Mammary epithelial cell (primary cell): ENCODE measurements at places on chromosomes 2 and 18.

DNA sequence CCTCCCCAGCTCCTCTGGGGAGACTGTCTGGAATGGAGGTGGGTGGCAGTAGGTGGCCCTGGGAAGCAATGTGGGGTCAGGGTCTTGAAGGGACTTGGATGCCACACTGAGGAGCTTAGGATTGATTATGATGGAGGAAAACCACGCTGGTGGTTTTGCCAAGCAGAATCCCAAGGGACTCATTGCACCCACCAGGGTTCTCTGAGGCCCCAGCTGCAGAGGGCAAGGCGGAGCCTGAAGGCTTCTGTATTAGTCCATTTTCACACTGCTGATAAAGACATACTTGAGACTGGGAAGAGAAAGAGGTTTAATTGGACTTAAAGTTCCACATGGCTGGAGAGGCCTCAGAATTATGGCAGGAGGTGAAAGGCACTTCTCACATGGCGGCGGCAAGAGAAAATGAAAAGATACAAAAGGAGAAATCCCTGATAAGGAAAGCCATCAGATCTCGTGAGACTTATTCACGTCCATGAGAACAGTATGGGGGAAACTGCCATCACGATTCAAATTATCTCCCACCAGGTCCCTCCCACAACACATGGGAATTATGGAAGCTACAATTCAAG is 87.2 kb upstream of the YWHAQ start:
- no peak for DNase-seq

GRCh38 chr2:74233648-74234047 is 35.2 kb downstream of the MTHFD2 start:
- DNase-seq: no peak

GRCh38 chr2:8858910-8859309 is 21.5 kb upstream of the KIDINS220 start:
- DNase-seq: no peak

GRCh38 chr2:31578316-31578715 is 2.4 kb downstream of the SRD5A2 start:
- no peak for DNase-seq

- no peak for DNase-seq
These were observed 138.5 kb upstream of the SLC35G4 start for GRCh38 chr18:11470941-11471340.

DNA sequence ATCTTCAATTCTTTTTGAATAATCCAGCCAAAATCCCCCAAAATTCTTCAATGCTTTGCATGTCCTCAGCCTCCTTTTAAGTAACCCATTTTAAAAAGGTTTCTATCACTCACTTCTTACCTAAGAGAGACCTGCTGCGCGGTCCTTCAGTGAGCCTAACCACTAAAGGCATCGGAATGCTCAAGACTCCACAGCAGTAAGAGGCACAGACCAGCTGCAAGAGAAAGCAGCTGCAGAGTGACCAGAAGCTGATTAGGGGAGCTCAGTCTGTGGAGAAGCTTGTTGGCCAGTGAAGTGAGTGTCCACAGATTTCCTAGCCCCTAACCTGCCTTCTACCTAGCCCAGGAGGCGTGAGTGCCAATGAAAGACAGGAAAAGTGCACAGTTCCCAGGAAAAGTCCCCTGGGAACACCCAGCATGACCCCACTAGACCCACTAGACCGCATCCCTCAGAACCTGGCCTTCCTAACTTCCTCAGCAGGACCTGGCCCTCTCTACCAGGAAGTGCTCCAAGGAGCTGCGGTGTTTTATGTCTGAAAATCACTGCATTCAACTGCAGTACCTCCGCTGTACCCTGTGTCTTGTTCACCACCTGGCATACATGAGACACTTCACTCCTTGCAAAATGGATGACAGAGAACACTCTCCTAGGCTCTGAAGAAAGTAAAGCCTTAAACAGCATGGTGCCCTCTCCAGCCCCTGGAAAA is 10.1 kb downstream of the MBOAT2 start:
- no peak for DNase-seq

DNA sequence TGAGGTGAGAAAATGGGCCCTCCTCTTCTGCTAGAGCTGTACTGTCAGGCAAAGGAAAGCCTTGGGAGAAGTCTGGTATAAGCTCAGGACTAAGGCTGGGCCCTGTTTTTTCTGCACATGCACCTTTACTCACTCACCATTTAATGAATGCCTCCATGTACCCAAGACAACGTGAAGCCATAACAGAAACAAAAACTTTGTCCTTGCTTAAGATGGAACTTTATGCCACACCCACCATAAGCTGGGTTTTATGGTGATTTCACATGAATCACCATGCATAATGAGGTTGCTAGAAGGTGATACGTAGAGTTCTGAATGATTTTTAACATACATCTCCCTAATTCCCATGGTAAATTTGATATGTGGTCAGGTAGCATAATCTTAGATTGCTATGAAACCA is 63.7 kb upstream of the CYP26B1 start:
- peak; percentile 69 for DNase-seq

GRCh38 chr2:132671151-132671835 is 1.3 kb upstream of the LYPD1 start:
- peak; percentile 80 for DNase-seq

GRCh38 chr18:21820033-21820810 is 79.6 kb downstream of the MIB1 start:
- DNase-seq: peak; percentile 4

GRCh38 chr2:6168485-6168884 is 476.3 kb downstream of the SOX11 start:
- no peak for DNase-seq

GRCh38 chr2:1708476-1709334 is 35.6 kb downstream of the PXDN start:
- DNase-seq: peak; percentile 72

DNA sequence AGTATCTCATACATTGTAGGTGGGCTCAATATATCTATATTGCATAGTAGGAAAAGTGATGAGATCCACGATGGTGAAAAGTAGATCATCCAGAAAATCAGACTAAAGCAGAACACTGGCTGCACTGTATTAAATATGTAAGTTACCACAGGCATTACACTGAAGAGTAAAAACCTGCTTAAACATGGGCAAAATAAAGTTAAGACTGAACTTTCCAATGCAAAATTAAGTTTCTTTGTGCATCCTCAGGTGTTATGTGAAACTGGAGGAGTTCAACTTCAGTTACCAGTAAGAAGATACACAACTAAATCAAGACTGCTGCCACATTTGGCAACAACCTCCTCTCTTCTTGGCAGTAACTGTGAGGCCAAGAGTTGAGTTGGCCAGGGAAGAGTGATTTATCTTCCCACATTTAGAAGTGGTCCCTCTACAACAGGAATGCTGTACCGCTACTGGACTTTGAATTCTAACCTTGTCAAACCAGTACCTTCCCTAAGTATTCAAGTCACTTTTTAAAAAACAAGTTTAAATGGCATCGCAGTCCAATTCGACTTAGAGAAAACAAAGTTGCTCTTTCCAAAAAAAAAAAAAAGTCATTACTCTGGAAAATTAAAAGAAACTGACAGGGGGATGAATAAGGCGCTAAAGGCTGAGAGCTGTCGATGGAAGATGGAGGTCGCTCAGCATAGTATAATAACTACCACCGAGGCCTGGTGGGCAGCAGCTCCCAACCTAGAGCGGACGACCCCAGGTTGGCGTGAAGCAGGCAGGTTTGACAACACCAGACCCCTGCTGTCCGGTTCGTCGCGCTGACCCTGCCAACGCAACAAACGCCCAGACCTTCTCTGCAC is 1.1 kb downstream of the MAP4K3 start:
- peak; percentile 39 for DNase-seq

DNA sequence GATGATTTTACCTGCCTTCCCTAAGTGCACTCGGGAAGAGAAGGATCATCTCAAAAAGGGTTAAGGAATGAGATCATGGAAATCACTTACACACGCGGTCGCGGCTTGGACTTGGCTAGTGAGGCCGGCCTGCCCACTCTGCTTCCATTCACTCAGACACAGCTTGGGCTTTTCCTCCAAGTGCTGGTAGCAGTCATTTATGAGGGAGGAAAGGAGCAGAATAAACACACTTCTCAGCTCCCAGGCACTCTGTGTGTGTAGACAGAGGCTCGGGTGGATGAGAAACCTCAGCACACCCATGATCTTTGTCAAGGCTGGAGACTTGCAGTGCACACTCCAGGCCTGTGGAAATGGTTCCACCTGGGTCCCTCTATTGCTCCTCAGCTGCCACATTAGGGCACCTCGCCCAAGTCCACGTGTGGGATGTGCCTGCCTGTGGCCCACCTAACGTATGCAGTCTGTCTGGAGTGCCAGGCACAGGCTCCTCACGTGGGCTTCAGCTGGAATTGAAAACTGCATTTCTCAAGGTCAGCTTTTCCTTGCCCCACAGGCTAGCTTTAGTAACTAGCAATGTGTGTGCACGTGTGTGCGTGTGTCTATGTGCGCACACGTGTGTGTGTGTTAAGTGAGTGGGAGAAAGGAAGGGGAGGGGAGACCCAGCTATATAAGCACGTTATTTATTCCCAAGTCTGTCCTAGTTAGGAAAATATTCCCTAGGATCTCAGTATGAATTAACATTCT is 288.4 kb downstream of the SOX11 start:
- DNase-seq: no peak

DNA sequence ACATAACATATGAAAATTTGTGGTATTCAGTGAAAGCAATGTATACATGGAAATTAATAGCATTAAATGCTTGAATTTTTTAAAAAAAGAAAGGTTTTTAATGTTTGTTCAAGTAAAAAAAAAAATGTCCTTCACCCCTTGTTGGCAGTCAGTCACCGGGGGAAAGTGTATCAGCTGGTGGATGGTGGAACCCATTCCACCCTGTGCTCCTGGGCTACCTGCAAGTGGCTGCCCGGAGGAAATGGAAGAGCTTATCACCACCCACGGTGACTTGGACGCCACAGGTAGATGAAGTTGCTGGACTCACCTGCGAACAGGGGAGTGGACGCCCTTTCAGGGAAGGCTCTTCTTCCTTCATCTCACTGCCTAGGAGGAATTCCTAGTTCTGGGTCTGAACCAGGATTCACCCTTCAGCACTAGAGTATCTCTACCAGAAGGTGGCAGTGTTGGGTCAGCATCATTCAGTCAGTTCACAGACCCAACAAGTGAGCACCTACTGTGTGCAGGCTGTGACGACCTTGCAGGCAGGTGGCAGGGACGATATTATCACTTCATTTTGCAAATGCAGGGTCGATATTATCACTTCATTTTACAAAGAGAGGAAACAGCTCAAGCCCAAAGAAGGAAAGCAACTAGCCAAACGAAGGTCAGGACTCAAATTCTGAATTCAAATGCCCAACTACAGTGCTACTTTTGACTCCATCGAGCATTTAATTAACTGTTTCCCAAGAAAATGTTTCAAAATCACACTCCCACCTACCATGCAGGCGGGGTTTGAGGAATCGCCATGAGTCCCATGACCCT is 35.8 kb downstream of the CIB4 start:
- peak; percentile 35 for DNase-seq

DNA sequence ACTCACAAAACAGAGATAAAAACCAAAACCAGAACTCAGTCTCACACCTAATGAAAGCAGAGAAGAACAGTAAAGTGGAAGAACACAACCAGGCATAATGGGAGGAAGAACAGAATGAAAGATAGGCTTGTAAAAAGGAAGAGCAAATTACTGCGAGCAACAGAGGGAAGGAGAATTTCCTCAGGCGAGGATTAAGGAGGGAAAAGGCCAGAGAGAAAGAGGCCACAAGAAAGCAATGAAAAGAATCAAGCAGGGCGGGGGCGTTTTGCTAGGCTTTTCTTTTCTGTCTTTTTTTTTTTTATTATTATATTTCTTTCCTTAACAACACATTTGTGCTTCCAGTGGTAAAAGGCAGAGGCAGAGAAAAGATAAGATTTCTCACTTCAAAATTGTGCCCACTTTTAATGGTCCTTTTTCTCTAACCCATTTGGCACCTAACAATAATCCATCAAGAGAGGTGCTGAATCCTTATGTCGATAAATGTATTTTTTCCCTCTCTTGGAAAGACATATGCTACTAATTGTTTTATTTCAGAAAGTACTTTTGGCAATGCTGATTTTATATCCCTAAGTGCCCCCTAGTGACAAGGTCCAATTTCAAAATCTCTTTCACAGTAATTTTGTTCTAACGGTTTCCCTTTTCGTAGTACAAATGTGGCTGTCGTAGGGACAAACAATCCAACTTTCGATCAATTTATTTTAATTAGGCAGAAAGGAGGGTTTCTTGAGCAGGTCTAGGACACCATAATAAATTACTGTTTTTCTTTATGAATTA is 138.7 kb upstream of the AQP4 start:
- DNase-seq: no peak

GRCh38 chr2:232286001-232286868 is 92.3 kb upstream of the ALPP start:
- peak; percentile 78 for DNase-seq

GRCh38 chr18:1746131-1746530 is 825.2 kb downstream of the METTL4 start:
- no peak for DNase-seq

GRCh38 chr2:232388324-232388891 is 9.9 kb downstream of the ALPP start:
- DNase-seq: no peak

DNA sequence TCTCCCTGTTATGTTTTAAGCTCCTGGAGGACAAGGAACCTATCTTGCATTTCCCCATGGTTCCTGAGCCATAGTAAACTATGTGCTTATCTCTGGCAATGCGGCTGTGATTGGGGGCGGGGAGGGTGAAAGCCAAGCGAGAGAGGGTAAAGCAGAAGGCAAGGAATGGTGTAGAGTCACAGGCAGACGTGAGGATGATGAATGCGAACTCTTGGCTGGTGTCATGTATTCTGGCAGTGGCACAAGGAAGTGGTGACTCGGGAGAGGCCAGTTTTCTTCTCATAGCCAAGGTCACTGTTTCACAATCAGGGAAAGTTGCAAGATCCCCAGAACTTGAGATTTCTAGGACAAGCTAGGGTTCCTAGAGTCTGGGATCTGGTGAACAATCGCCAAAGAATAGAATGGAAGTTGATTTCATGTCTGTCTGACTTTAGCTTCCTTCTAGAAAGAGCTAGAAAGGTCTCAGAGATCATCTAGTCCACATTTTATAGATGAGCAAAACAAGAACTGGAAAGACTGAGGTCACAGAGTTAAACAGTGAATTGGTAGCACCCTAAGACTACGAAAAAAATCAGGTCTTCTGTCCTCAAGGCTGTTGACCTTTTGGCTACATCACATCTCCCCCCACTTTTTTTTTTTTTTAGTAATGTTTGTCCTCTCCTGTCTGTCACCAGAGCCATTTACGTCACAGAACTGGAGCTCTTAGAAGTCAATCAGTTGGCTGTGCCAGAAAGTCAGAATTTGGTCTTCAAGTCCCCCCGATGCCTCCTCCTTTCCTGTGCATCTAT is 137.0 kb downstream of the BCL11A start:
- DNase-seq: peak; percentile 39

DNA sequence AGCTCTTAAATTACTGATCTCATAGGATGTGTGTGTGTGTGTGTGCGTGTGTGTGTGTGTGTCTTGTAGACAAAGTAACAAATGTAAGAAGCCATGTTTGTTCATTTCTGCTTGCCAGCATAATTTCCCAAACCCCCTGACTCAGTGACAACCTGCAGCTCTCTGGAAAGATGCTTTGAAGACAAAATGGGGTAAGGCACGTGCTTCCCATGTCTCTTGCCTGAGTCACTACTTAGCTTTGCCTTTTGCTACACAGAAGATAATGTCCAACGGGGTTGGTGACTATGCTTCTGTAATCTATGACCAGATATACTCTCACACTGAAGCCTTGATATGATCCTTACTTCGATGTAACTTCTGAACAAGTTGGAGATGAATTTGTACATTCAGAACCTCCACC is 332.0 kb downstream of the SLC4A3 start:
- no peak for DNase-seq
